Thoracic aorta (tissue), 2 donors: ENCODE measurements at places on chromosomes 5 and 9. TPM values are rescaled to one million over a fixed set of nuclear protein-coding genes. Genes with fewer than 3 reads are reported as not detected.

- H3K4me3 ChIP-seq, result no peak overlapping the region
- no peaks in the 10 kb centered on the region for H3K4me1 ChIP-seq
- H3K27ac ChIP-seq, result no peak overlapping the region
- no peaks in the 10 kb centered on the region for H3K36me3 ChIP-seq
- H3K27me3 ChIP-seq, result no peaks in the 10 kb centered on the region
- DNase-seq, result no peak
Measured at GRCh38 chr5:112390327-112390726, 28.8 kb downstream of the EPB41L4A start.

GRCh38 chr5:142677198-142677597, 8.7 kb downstream of the FGF1 start:
- no peaks in the 10 kb centered on the region for H3K27me3 ChIP-seq
- DNase-seq, result no peak
- no peaks in the 10 kb centered on the region for H3K36me3 ChIP-seq
- H3K4me3 ChIP-seq, result no peak overlapping the region

DNA sequence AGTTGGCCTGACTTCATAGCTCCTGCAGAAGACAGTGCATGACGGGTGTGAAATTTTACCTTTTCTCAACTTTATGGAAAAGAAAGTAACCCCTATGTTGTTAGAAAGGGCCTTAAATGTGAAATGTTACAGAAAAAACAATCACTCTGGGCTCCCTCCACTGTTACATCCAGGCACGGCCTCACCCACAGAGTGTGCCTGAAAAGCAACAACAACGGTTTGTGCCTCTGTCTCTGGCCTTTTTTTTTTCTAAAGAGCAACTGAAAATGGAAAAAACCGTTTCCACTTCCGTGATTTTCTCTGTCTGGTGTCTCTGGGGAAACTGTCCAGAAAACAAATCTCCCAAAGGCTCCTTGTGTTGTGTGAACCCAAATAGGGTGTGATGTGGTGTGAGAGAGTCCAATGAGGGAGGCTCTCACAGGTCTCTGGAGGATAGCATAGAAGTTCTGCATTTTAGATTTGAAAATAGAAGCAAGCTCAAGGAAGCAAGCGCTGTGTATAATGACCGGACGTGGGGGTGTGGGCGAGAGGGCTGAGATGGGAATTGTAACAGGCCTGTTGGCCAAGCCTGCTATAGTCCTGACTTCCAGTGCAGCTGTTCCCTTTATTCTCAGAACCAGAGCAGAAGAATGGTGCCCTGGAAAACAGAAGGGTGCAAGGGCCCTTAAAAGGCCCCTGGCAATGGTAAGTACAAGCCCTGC, 221.8 kb upstream of the TUT7 start:
- no peaks in the 10 kb centered on the region for H3K36me3 ChIP-seq
- no peak overlapping the region for H3K27ac ChIP-seq
- DNase-seq, result no peak
- no peaks in the 10 kb centered on the region for H3K4me1 ChIP-seq

- no peaks in the 10 kb centered on the region for H3K27me3 ChIP-seq
- H3K36me3 ChIP-seq, result no peaks in the 10 kb centered on the region
- DNase-seq, result no peak
Measured at GRCh38 chr9:89888233-89888632, 283.4 kb downstream of the GADD45G start.

DNA sequence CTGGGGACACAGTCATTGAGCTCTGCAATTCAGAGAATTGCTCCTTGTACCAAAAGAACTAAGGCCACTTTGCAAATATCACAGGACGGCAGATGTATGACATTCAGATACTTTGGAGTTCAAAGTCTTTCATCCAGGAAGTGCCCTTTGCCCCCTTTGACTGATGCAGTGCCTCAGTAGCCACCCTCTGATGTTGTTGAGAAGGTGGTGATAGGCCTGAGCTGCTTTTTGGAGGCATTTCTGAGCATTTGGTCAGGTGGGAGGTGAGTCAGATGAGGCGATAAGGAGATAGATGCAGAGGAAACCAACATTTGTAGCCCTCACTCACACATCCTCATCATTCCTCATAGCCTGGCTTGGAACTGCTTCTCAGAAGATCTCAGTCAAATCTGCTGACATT, 63.4 kb downstream of the ANGPTL2 start:
- H3K27ac ChIP-seq, result no peak overlapping the region
- H3K36me3 ChIP-seq, result no peaks in the 10 kb centered on the region
- H3K27me3 ChIP-seq, result no peaks in the 10 kb centered on the region
- no peak overlapping the region for H3K4me3 ChIP-seq

- peaks cover 14% of the 10 kb centered on the region for H3K4me1 ChIP-seq
- no peaks in the 10 kb centered on the region for H3K27me3 ChIP-seq
- peak; percentile 53 for DNase-seq
- no peaks in the 10 kb centered on the region for H3K36me3 ChIP-seq
- peak overlapping the region; percentile 85 for H3K27ac ChIP-seq
Measured at GRCh38 chr9:130689937-130690700, 3.5 kb upstream of the EXOSC2 start.

GRCh38 chr9:73736270-73736669, 584.6 kb downstream of the ANXA1 start:
- H3K36me3 ChIP-seq, result no peaks in the 10 kb centered on the region
- no peak overlapping the region for H3K4me3 ChIP-seq
- H3K4me1 ChIP-seq, result no peaks in the 10 kb centered on the region
- DNase-seq, result no peak
- H3K27ac ChIP-seq, result no peak overlapping the region

DNA sequence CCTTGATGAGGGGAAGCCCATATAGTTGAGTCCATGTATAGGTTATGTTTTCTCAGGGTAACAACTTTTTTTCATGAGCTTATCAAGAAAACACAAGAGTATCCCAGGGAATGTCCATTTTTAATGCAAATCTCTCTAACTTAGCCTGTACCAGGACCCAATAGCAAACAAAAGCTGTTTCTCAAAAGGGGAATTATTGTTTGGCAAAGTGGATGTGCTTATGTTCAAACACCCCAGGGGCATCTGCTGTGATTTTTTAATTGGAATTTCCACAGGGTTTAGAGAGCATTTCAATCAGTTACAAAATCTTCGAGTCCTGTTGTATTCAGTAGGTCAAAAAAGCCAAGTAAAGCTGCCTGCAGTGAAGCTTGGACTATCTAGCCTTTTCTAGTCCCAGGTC, 33.4 kb upstream of the CSNK1G3 start:
- H3K4me1 ChIP-seq, result no peaks in the 10 kb centered on the region
- no peak overlapping the region for H3K27ac ChIP-seq
- no peaks in the 10 kb centered on the region for H3K27me3 ChIP-seq
- H3K36me3 ChIP-seq, result no peaks in the 10 kb centered on the region
- no peak for DNase-seq

- H3K27ac ChIP-seq, result no peak overlapping the region
- no peaks in the 10 kb centered on the region for H3K36me3 ChIP-seq
- peaks cover 8% of the 10 kb centered on the region for H3K4me1 ChIP-seq
- no peak overlapping the region for H3K4me3 ChIP-seq
- DNase-seq, result no peak
Measured at GRCh38 chr5:154274828-154275185, 84.3 kb downstream of the GALNT10 start.

DNA sequence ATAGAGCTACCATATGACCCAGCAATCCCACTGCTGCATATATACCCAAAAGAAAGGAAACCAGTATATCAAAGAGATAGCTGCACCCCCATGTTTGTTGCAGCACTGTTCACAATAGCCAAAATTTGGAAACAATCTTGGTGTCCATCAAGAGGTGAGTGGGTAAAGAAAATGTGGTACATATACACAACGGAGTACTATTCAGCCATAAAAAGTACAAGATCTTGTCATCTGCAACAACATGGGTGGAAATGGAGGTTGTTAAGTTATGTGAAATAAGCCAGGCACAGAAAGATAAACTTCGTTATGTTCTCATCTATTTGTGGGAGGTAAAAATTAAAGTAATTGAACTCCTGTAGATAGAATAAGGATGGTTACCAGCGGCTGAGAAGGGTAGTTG, 145.0 kb downstream of the MED27 start:
- H3K27me3 ChIP-seq, result no peaks in the 10 kb centered on the region
- no peak for DNase-seq
- H3K27ac ChIP-seq, result no peak overlapping the region
- H3K36me3 ChIP-seq, result peaks cover 3% of the 10 kb centered on the region
- H3K4me3 ChIP-seq, result no peak overlapping the region
- no peaks in the 10 kb centered on the region for H3K4me1 ChIP-seq

DNA sequence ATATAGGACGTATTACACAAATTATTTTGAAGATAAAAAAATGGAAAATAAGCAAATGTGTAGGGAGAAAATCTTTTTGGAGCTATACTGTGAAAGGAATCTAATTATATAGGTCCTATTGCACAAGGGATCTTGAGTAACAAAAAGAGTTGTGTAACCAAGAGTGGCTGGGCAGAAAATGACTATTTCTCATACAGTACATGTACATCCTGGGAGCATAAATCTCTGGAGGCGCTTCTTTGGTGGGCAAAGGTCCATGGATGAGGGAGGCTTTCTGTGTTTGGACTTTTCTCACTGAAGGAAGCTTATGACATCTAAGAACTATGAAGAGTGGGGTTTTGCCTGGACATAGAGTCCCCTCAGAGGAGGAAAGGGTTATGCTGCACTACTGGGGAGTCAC, 29.8 kb downstream of the ANKS6 start:
- no peaks in the 10 kb centered on the region for H3K27me3 ChIP-seq
- no peak for DNase-seq
- H3K27ac ChIP-seq, result no peak overlapping the region

DNA sequence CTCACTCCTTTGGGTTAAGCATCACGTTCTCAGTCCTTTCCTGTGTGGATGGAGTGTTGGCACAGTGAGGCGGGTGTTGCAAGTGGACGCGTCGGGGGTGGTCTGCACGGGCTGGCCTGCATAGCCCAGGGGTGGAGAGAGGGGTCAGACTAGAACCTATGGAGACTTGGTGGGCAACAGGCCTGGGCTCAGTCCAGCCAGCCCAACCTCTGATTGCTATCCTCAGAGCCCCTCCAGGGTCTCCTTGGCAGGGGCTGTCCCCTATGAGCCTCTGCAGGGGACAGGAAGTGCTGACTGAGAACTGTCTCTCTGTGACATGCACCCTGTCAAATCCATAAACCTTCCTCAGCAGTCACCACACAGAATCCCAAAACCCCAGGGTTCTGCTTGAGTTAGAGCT, 2.3 kb downstream of the DCANP1 start:
- no peaks in the 10 kb centered on the region for H3K27me3 ChIP-seq
- H3K4me1 ChIP-seq, result no peaks in the 10 kb centered on the region
- no peak overlapping the region for H3K27ac ChIP-seq
- no peak overlapping the region for H3K4me3 ChIP-seq
- DNase-seq, result no peak

GRCh38 chr5:110179321-110179720, 489.6 kb downstream of the MAN2A1 start:
- no peaks in the 10 kb centered on the region for H3K27me3 ChIP-seq
- H3K4me3 ChIP-seq, result no peak overlapping the region
- H3K36me3 ChIP-seq, result no peaks in the 10 kb centered on the region
- no peak for DNase-seq

- H3K27ac ChIP-seq, result no peak overlapping the region
- no peaks in the 10 kb centered on the region for H3K27me3 ChIP-seq
- no peaks in the 10 kb centered on the region for H3K36me3 ChIP-seq
- no peak for DNase-seq
- no peaks in the 10 kb centered on the region for H3K4me1 ChIP-seq
- H3K4me3 ChIP-seq, result no peak overlapping the region
Measured at GRCh38 chr5:17735761-17736160, 101.5 kb downstream of the TAF11L14 start.

DNA sequence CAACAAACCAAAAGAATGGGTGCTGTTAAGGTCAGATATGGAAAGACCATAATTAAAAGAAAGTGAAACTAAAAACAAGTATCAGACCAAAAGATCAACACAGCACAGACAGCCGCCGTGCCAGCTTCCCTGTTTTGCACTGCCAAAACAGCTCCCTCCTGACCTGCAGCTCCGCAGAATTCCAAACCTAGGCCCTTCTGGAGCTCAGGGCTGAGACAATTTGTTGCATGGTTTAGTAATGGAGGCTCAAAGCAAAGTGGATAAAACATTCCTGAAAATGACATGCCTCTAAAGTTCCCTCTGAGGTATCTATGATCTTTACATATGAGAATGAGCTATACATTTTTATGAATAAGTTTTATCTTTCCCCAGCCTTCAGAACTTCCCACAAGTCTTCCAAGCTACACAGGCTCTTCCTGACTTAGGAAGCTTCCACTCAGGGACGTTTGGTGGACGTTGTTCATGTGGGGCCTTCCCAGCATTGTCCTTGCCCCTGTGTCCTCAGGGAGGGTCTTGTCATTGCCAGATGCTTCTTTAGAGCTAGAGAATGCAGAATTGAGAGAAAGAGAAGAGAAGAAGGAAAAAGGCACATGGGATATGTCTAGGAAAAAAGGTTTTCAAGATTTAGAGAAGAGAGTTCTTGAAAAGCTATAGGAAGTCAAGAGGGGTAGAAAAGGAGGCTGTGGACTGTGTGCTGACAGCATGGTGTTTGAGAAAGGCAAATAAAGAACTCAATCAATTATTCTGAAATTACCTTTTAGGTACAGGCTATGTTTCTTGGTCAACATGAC, 28.4 kb upstream of the SSBP2 start:
- H3K27me3 ChIP-seq, result no peaks in the 10 kb centered on the region
- no peaks in the 10 kb centered on the region for H3K36me3 ChIP-seq
- H3K4me1 ChIP-seq, result peaks cover 66% of the 10 kb centered on the region
- H3K4me3 ChIP-seq, result peak overlapping the region; percentile 63
- DNase-seq, result peak; percentile 21

DNA sequence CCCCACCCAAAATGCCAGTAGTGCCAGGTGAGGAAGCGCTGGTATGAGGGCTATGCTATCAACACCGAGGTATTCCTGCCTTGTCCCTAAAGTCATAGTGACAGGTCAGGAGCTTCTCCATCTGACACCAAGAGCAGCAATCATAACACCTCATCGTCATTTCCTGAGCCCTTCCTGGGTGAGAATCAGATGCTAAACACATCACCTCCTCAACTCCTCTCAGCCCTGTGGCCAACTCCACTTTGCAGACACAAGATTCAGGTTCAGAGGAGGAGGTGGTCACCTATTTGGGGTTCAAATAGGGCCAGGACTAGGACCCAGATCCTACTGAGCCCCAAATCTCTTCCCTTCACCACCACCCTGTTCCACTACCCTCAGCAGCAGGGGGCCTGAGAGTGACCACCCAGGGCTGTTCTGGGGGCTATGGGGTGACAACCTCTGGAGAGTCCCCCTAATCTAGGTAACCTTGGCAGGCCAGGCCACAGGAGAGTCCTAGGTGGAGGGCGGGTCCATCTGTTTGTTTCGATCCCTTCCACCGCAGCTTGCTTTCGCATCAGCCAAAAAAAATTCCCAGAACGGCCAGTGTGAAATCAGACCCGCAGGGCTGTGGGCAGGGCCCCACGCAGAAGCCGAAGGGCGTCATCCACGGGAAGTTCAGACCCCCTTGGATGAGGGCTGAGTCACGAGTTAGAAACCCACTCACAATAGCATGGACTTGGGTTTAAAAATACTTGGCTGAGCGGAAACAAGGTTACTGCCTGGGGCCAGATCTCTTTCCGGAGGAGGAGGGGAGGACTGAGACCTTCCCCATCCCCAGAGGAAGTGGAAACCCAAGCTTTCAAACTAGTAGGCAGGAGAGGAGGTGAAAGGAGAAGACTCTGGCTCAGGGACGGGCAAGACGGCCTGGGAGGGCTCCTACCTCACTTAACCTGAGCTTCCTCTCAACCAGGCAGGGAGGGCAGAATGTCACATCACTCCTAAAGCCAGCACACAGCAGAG, 8.7 kb downstream of the STK10 start:
- no peak overlapping the region for H3K27ac ChIP-seq
- no peaks in the 10 kb centered on the region for H3K27me3 ChIP-seq
- no peak for DNase-seq
- peaks cover 3% of the 10 kb centered on the region for H3K36me3 ChIP-seq

ABCA1 gene
- total RNA-seq, result 48.1 TPM

GPR151 gene
- not detected for total RNA-seq

MEIKIN gene
- total RNA-seq, result not detected

IFNA2 gene
- not detected for total RNA-seq

DNM1 gene
- total RNA-seq, result 9.7 TPM
